MCF 10A (cell line): ENCODE measurements at places on chromosomes 5 and 9. TPM values are rescaled to one million over a fixed set of nuclear protein-coding genes. Genes with fewer than 3 reads are reported as not detected.

GRCh38 chr9:25003686-25004085 is 458.0 kb upstream of the IZUMO3 start:
- no peak for DNase-seq

Gene S1PR3
- 2.7 and 2.8 TPM in 2 replicates for total RNA-seq

DNA sequence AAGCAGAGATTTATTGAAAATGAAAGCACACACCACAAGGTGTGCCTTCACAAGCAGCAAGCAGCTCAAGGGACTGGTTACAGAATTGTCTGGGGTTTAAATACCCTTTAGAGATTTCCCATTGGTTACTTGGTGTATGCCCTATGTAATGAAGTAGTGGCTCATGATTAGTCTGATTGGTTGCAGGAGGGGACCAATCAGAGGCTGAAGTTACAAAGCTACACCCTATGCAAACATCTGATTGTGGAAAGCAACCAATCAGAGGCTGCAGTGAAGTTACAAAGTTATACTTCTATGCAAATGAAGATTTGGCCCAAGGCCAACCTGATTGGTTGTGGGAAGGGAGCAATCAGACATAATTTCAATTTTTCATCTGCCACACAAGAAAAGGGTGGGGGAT is 119.9 kb downstream of the C9orf152 start:
- DNase-seq: no peak

GRCh38 chr9:8020186-8020585 is 220.6 kb upstream of the DMAC1 start:
- no peak for DNase-seq

- DNase-seq: no peak
These were observed 30.6 kb downstream of the ZNF169 start for GRCh38 chr9:94289691-94290090.

- DNase-seq: no peak
These were observed 98.8 kb upstream of the MAMDC2 start for GRCh38 chr9:69944816-69945215.

Gene PCDHA9
- total RNA-seq: 0.25 and 0.28 TPM in 2 replicates

DNA sequence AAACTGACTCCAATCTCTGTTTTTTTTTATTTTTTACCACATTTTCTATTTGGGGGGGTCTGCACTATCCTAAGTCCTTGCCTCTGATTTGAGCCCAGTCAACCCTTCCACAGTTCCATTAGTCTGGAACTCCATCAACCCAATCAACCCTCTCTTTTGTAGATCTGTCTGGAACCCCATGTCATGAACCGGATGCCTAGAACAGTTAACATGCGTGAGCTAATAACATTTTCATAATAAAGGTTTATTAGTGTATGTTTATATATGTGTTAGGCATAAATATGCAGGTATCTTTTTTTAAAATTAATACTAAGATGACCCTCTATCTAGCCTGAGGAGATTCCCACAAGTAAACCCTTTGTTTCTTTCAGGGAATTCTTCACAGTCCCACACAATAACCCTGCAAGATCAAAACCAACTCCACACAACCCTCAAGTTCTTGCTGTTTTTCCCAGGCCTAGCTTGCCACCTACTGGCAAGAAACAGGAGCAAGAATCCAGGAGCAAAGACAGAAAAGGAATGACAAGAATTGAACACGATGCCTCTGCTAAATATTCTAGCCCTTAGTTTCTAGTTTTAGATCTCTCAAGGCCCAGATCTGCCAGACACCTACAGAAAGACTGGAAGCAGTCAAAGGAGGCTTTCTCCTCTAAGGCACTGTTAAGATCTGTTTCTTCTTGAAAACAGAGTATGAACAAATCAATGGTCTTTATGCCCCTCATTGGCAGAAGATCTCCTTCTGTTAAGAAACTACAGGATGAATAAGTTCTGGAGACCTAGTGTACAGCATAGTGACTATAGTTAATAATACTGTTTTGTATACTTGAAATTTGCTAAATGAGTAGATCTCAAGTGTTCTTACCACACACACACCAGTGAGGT is 100.4 kb downstream of the TRIM36 start:
- peak; percentile 70 for DNase-seq
